ENCODE measurements at places on chromosomes 2 and 18.

DNA sequence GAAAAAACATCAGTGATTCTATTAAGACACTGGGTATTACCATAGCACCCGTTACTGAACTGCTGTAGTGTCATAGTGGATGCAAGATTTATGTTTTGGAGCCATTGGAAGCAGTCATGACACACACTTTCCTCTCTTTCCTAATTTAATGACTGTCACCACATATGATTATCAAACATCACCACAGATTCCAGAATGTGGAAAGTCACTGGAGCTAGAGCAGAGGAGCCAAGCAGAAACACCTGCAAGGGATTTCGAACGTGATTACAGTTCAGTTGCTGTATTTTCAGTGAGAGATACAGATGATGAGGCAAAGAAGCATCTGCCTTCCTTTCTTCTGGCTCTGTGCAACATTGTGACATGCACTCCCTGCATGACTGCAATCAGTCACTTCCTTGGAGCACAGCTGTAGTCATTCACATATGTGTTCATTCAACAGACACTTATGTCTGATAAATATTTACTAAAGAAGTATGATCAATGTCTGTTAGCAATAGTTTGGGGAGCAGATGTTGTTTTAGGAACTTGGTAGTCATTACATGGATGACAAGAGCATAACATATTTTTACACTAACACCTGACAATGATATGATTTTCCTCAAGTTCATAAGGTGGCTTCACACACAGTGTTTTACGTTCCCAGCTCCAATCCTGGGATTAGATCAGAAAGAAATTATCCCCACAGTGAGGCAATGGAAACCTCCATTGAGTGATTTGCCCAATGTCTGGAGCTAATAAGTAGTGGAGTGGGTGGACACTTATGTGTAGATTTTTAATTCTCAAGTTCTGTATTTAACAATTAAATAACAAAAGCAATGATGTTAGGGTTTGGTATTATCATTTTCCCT lies 416.6 kb downstream of the PLCL1 start:
- no peak for DNase-seq

DNA sequence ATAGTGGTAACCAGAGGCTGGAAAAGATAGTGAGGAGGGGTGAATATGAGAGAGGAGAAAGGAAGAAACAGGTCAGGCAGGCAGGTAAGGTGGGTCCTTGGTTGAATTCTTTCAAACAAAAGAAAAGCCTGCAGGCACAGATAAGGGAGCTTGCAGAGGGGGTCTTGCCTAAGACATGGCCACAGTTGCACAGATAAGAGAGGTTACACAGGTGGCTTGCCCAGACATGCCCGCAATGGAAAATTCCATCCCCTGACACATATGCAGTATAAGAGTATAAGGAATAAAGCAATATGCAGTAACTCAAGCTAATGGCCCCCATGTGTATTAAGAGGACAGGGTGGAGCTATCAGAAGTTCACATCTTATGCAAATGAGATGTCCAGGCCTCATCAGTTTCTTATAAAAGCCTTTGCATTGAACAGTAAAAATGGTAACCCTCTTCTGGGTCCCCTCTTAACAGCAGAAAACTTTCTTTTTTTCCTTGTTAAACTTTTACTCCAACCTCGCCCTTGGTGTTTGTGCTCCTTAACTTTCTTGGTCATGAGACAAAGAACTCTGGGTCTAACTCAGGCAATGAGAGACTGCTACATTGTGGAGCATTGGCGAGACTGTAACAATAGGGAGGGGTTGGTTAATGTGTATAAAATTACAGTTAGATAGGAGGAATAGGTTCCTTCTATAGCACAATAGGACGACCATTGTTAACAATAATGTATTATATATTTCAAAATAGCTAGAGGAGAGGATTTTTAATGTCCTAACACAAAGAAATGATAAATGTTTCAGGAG lies 764.6 kb downstream of the TSN start:
- no peak for DNase-seq

GRCh38 chr2:210215120-210215519 lies 10.1 kb downstream of the ACADL start:
- DNase-seq: no peak

DNA sequence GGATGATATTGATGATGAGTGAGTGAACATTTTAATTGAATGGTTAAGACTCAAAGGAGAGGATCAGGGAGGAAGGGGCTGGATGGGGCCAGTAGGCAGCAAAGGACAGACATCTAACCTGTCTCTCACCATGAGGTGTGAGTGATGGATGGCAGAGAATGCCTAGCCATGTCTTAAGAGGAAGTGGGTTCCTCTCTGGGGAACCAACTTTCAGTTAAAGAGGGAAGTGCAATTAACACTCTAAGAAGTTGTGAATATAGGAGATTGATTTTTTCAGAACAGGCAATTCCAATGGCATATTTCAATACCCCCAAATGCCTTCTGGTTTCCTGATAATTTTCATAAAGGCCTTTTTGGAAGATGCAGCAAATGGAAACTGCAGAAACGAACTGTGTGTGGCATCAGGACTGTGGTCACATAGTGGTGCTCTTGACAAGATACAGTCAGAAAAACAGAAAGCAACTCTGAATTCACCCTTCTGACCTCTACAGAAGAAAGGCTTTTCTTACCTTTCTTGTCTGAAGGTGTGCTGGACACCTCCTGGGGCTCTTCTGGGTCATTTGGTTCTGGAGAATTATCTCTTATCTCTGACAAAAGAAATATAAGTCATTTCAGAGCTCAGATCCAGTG lies 10.2 kb downstream of the SP110 start:
- DNase-seq: no peak

- DNase-seq: no peak
These were observed 263.2 kb downstream of the KCNJ3 start for GRCh38 chr2:154961676-154962075.

Measured in CD4-positive, alpha-beta memory T cell (primary cell).